Fibroblast of skin of right biceps (primary cell): ENCODE measurements at places on chromosomes 7 and 10.

DNA sequence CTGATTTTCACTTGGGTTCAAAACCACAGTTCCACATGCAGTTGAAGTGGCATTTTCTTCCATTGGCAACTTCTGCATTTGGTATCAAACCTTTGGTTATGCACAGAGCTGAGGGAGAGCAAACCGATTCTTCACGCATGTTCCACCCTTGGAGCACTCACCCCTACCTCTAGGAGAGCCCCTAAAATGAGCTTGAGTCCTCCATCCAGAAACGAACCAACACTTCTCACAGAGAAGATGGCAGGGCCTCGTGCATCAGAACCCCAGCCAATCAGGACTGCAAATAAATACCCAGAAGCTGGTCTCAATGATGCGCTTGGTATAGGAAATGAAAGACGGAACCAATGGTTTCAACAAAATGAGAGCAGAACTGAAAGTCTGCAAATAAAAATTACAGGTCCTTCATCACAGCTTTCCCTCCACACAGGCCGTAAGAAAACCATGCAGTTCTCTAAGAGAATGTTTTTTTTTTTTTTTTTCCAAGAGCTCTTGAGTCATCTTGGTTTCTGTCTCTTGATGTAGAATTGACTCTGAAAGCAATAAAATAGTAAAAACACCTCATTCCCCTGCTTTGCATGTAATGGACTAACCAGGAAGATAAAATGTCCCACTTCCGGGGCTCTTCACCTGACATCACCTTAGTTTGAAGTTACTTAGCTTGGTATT is 23.9 kb downstream of the KLF6 start:
- no peak for DNase-seq

GRCh38 chr7:41336455-41336952 is 366.4 kb downstream of the INHBA start:
- DNase-seq = no peak

DNA sequence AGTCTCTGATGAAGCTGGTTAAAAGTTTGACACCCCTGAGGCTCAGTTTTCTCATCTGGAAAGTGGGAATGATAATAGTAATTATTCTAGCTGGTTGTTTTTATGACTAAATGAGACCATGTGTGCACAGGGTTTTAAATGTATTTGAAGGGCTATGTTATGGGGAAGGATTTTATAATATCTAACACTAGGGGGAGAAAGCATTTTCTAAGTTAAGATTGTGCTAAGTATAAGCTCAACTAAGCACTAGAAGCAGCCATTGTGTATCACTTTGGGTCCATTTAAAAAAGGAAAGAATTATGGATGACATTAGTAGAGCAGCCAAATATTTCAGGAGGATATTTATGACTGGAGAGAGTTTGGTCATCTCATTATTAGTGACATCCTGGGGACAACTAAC is 49.5 kb upstream of the CREB5 start:
- DNase-seq = no peak

- DNase-seq = no peak
Measured at GRCh38 chr7:17029150-17029549, 147.4 kb upstream of the AGR3 start.

DNA sequence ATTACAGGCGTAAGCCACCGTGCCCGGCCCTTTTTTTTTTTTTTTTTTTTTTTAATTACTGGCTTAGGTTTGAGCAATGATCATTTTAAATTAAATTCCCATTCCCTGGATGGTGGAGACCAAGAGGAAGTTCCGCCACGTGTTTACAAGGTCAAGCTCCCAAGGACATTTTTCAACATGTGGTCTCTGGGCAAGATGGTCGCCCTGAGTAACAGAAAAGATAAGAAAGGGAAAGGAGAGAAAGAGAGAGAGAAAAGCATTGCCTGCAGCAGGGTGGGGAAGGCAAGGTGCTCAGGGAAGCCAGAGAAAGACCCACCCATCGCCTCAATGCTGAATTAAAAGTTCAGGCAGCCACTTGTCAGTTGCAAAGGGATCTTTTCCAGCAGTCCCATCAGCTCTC is 45.2 kb upstream of the CHST3 start:
- no peak for DNase-seq
